ENCODE measurements at places on chromosomes 16 and 17.

- no peak for DNase-seq
Measured at GRCh38 chr16:28932339-28933141, 769 bp downstream of the CD19 start.

DNA sequence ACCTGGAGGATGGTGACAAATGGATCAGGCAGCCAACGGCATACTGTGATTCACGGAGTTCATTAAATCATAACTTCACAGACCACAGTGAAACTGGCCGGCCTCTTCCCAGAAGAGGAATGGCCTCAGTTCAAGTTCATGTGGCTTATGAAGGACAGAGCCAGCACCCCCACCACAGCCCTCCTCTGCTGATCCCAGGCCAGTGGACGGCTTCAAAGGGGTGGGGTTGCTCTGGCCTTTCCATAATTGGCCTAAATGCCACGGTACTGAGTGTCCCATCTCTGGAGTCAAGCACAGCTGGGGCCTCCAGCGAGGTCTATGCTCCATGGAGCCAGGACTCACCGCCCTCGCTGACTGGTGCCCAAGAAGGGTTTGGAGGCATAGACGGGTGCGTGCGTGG is 21.4 kb downstream of the GALNS start:
- no peak for DNase-seq

DNA sequence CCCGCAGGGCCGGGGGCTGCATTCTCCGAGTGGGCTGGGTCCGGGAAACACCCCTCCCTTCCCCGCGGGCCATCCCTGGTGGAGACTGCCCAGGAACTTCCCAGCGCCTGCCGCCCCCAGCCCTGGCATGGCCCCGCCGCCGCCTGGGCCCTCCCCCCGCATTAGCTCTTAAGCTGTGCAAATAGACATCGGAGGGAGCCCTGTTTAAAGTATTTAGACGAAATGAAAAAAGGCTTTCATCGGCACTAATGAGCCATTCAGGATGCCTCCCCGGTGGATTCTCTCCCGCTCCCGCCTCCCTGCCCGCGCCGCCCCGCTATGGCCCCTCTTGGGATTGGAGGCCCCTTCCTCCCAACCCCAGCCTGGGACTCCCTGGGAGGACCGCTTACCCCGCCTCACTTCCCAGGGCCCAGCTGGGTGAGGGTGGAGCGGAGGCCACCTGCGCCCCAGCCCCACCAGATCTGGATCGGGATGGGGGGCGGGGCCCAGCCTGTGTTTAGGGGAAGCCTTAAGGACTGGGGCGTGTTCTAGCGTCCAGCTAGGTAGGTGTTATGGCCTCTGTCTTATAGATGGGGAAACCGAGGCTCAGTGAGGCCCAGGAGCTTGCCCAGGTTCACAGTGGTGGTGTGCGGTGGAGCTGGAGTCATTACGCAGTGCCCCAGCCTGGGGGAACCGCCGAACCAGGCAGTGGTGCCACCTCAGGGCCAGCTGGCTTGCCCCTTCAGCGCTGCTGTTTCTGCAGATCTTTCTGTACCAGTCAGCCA is 19.7 kb downstream of the SEZ6 start:
- DNase-seq: no peak

- no peak for DNase-seq
Measured at GRCh38 chr17:57465610-57466009, 209.3 kb downstream of the MSI2 start.

- no peak for DNase-seq
Measured at GRCh38 chr16:31267332-31268032, 7.7 kb downstream of the ITGAM start.

- no peak for DNase-seq
Measured at GRCh38 chr16:59707436-59708226, 973.5 kb upstream of the GOT2 start.

GRCh38 chr17:6471531-6472465 is 27.5 kb downstream of the PIMREG start:
- no peak for DNase-seq

DNA sequence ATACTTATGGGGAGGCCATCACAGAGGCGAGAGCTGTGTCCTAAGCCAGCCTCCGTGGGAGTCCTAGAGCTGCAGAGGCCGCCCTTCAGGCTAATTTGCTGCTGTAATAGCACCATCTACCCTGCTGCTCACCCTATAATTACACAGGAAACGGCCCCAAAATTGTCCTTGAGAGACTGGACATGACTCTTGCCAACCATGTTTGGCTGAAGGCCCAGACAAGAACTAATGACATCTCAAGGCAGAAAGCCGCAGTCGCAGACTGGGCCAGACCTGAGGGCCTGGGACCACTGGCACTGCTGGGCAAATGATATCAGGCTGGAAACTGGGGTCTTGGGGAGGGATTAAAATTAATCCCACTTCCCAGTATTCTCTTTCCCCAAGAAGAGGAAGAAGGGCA is 24.1 kb downstream of the PSMD7 start:
- DNase-seq: no peak
